AG04449 (cell line): ENCODE measurements at places on chromosomes 12 and 14.

DNA sequence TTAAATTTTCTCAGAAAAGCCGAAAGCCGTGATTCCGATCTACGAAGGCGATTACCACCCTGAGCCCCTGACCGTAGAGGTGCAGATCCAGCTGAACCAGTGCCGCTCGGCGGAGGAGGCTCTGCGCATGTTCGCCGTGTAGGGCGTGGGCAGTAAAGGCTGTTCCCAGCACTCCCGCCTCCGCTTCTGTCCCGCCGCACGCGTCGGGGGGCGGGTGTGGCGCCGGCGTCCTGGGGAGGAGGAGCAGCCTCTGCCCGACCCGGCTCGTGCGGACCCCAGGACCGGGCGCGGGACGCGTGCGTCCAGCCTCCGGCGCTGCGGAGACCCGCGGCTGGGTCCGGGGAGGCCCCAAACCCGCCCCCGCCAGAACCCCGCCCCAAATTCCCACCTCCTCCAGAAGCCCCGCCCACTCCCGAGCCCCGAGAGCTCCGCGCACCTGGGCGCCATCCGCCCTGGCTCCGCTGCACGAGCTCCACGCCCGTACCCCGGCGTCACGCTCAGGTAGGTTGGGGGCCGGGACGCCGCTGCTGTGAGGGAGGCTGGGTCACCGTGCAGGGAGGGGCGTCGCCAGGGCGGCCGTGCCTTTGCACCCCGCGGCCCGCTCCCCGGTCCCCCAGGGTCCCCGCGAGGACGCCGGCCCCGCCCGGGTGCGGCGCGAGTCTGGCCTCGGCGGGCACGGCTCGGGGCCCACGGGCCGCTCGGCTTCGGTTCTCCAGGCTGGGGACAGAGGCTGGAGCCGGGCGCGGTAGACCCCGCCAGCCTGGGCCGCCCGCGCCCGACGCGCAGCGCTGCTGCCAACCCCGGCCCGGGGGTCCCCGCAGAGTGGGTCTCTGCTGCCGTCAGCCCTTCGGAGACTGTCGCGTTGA is at the start of gene B3GNT4:
TSS of gene B3GNT4 (plus strand) at position 409 of the 866 bp plus-strand sequence. CDS start 910 bp downstream, outside the sequence.
- no peak for DNase-seq

DNA sequence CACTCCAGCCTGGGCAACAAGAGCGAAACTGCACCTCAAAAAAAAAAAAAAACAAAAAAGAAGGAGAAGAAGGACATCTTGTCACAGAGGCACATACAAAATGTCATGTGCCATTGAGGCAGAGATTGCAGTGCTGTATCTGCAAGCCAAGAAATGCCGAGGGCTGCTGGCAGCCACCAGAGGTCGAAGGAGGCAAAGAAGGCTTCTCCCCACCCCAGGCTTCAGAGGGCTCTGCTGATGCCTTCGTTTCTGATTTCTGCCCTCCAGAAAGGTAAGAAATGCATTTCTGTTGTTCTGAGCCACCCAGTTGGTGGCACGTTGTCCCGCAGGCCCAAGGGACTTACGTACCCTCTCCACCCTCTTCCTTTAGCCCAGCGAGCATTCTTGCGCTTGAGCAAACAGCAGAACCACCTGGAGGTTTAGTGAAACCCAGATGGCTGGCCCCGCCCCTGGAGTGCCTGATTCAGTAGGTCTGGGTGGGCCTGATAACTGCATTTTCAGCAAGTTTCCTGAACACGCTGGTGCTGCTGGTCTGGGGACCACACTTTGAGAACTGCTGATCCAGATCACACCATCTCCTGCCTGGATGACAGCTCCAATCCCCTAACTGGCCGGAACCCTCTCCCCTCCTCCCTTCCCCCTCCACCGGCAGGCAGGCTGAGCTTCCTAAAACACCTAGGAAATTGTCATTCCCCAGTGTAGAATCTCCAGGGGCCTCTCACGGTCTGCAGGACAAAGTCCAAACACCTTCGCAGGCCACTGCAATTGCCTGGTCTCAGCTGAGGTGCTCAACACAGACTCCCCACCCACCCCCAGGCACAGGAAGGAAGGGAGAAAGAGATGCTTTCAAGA is 21.1 kb upstream of the SCARB1 start:
- no peak for DNase-seq

DNA sequence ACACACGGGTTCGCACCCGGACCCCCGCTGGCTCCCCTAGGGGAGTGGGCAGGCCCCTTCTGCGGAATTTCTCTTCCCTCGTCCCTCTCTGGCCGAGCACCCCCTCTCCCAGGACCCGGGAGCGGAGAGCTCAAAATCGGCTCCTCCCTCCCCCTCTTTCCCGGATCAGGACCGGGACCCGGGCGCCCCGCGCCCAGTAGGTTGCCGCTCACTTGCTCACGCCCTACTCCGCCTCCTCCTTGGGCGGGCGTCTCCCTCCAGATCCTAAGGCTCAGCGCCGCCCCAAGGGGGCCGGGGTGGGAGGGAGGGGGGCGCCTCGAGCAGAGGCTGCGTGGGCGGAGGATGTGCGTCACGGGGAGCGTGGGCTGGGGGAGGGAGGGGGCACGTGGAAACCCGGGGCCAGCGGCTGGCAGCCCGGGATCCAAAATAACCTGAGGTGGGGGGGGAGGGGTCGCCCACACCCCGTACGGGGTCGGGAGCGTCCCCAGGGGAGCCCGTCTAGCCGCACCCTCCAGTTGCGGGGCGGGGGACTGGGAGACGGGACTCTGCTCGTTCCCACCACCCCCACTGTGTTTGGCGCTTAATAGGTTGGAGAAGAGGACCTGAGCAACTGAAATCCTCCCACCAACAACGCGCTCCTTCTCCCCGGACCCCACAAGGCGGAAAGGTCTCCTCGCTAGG is 1.8 kb upstream of the NAB2 start:
- DNase-seq, result no peak

DNA sequence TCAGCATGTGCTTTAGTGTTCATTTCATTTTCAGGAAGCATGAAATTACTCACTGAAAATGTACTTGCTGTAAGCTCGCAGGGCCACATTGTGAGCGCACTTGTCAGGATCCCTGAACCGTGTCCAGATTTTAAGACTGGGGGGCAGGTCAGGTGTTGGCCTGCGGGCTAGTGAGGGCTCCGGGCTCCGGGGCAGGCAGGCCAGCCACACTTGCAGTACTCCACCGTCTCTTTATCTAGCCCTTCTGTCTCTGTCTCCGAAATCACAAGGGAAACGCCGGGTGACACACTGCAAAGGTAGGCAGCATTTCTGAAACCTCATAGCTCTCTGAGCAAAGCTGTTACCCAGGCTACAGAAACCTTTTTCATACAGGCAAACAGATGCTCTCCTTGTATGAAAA is 98.7 kb downstream of the EML1 start:
- no peak for DNase-seq

DNA sequence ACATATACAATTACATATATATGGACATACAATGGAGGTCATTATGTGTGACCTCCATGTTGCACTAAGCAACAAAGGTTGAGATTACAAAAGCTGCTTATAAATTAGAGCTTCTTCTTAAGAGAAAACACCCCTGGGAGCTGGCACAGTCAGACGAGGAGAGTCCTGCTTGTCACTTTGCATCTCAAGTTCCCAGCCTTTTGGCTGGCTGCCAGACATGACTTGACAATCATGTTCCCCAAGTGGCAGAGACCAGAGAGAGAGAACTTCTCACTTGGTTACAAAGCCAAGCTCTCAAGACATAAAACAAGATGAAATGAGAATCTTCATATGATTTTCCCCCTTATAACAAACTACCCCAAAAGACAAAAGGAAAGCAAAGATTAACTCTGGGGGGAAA is 8.5 kb upstream of the SYNJ2BP start:
- no peak for DNase-seq

DNA sequence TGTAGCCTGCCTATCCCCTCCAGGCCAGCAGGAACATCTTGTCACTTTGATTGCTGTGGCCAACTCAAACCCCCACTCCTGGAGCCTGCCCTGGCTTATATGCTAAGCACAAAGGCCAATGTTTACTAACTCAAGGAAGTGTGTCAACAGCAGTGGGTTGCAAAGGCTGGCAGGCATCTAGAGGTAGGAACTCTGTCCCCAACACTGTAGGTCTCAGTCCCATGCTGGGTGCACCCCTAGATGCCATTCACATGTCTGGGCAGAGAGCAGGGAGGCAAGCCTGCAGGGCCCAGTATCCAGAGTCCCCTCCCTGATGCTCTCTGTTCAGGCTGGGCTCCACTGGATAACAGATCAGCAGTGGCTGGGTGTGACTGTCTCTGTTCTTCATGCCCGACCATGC is 1.6 kb upstream of the HPD start:
- DNase-seq, result no peak

DNA sequence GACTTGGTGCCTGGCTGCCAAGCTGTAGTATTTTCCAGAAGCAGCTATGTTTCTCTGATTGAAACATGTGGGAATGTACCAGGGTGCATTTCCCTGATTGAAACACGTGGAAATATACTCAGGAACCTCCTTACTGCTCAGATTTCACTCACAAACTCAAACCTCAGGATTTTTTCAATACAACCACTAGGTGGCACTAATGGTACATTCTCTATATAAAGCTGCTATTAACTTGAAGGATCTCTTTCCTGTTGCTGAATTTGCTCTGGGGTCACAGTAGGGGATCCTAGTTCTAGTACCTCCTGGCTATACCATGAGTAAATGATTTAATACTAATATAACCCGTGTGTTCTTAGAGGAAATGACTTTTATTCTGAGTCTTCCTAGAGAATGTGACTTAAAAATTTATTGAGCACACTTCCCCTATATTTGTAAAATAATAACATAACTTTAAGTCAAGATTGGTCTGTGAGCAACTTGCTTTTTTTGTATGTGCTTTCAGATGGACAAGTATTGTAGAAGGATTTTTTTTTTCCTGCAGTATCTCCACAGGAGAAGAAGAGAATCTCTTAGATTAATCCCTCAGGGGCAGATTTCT is 173.8 kb upstream of the MIS18BP1 start:
- no peak for DNase-seq

GRCh38 chr12:78977304-78977867 is 112.8 kb downstream of the SYT1 start:
- DNase-seq, result no peak

- no peak for DNase-seq
Measured at GRCh38 chr14:61588419-61588901, 106.9 kb upstream of the HIF1A start.

DNA sequence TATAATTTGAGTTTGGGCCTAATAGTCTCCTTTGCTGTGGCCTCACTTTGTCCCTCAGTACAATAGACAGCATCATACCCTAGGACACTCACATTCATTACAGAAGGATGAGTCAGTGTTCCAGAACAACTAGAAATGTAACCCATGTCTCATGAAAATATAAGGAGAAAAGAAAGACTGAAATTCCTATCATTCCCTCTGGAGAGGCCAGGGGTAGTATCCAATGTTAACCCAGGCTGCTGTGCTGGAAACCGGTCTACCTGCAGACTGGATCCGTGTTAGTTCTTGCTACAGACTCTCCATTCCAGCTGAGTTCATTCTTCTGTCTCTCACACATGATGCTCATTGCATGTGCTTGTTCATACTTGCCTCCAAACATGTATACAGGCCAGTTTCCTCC is 75.8 kb upstream of the HOXC13 start:
- no peak for DNase-seq

GRCh38 chr12:122609732-122610131 is 82.7 kb downstream of the KNTC1 start:
- DNase-seq, result no peak

DNA sequence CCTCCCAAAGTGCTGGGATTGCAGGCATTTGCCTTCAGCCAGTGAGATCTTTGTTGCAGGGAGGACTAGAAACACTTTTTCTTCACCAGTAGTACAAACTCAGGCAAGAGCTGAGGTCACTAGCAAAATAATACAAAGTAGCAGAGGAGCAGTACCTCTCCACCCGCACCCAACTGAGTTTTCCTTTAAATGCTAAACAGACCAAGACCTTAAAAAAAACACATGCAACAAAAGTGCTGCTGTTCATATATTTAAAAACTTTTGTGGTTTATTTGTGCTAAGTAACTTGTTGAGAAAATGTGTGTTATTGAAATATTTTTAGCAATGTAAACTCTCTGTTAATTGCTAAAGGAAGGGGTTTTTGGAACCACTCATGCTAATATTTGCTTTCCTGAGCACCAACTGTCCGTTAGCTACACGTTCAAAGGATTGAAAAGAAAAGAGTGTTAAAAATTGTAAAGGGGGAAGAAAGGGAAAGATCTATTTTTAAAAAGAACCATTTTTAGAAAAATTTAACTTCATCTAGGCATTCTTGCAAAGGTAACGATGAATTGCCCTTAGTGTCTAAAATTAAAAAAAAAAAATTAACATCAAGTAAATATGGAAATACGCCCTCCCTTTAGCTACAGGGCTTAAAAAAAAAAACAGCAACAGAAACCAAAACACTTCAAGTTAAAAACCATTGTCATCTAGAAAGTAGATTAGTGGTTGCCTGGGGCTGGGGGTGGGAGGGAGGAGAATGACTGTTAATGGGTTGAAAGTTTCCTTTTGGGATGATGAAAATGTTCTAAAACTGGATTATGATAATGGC is 114.0 kb upstream of the KRAS start:
- DNase-seq, result no peak

DNA sequence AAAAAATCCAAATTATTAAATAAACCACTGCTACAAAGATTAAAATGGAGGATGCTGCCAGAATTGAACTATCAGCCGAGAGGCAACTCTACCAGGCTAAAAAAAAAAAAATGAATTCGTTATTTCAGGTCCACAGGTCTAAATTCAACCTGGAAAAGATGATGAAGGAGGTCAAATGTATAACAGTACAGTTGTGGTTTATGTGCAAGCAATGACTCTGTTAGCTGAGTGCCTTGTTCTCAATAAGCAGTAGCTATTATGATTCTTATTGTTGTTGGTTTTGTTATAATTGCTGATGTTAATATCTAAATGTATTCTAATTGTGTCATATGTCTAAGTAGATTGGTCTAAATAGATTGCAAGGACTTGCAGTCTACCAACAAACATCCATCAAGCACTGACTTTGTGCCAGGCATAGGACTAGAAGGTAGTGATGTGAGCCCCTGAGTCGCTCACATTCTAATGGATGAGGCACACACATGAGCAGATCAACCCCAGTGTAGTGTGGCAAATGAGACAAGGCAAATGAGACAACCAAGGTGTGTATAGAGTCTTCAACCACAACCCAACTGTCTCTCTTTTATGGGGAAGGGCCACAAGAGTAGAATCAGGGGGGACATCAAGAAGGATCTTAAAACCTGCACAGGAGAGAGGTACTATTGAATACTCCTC is 77.0 kb upstream of the PLEKHG7 start:
- DNase-seq, result no peak

- no peak for DNase-seq
Measured at GRCh38 chr12:538731-539539, 79.2 kb downstream of the B4GALNT3 start.

DNA sequence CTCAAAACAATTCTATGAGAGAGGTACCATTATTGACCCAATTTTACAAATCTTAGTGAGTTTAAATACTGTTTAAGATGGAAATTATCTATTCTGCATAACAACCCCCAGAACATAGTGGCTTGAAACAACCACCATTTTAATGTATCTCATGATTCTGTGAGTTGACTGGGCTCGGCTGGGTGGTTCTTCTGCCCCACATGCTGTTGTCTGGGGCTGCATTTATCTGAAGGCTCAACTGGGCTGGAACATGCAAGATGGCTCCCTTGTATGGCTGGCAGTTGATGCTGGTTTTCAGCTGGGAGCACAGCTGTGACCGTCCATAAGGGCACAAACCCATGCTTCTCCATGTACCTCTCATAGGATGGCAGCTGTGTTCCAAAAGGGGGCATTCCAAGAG is 82.2 kb downstream of the DRAM1 start:
- DNase-seq, result no peak

GRCh38 chr12:43241986-43242385 is 310.0 kb downstream of the ADAMTS20 start:
- DNase-seq, result peak; percentile 40
